ENCODE measurements at places on chromosomes 16 and 17.

DNA sequence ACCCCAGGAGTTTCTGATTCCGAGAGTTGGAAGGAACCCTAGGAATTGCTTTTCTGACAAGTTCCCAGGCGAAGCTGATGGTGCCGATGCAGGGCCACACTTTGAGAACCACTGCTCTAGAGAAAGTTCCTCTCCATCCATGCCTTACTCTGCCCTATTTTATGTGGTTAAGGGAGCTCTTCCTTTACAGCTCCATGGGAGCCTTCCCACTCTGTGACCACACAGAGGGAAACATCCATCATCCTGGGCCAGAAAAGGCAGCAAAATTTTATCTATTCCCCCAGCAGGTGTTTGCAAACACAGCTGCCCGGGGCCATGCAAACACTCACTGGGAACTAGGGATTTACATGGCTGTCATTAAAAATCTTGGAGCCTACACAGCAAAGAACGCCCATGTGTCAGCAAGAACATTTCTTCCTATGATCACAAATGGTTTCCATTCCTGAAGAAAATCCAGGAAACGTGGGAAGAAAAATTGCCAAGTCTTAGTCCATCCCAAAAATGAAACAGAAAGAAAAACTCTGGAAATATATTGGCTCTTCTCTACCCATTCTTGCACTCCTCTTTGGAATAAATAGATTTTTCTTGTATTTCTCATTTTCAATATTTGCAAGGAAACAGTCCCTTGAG, 252.7 kb downstream of the PMP22 start:
- DNase-seq = no peak

GRCh38 chr17:57550668-57551315, 194.3 kb downstream of the CCDC182 start:
- DNase-seq = peak; percentile 91

GRCh38 chr17:18225121-18225641, at the start of gene LLGL1:
Gene LLGL1, plus strand, starts transcription at chr17:18225635. Its CDS starts 48 bp downstream, at chr17:18225683.
- DNase-seq = peak; percentile 68

- no peak for DNase-seq
These were observed 4.5 kb upstream of the ZC3H7A start for GRCh38 chr16:11801481-11802021.

GRCh38 chr16:31452631-31453106, 6.6 kb upstream of the ARMC5 start:
- DNase-seq = no peak

DNA sequence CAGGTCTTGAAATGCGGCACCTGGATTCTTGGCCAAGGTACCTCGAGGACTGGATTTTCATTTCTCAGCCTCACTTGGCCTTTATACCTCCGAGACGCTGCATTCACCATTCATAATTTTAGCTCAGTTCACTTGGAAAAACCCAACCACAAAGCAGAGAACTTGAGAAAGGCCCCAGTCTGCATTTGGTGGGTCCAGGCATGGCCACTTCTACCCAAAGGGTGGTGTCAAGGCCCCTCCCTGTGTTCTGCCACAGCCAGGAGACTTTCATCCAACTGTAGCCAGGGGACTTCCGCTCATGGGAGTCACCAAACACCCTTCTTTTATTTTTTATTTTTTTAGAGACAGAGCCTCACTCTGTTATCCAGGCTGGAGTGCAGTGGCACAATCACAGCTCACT, 14.7 kb upstream of the TVP23A start:
- DNase-seq = no peak

DNA sequence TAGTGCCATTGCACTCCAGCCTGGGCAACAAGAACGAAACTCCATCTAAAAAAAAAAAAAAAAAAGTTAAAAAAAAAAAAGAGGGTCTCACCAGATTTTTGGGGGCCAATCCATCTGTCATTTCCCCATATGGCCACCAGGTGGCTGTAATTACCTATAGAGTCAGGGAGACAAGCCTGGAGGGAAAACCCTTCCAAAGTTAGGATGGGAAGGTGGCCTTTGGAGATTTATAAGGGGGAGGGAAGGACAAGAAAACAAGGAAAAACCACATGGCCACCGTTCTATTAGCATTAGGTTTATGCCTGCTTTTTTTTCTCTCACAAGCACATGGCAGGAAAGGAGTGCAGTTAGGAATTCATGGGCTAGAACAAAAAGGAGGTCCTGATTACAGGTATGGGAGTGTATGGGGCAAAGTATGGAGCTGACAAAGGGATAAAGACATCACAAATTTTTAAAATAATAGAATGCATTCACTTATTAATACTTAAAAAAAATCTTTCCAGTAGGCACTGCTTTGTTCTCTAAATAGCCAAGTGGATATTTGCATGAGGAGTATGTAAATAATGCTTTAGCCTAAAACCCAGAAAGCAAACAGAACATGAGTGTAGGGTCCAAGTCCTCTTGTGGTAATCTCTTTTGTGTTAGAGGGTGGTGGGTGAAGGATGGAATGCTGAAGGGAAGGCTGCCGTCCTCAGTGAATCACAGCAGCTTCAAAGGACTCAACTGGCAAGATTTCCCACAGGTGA, 5.1 kb downstream of the CYB5D1 start:
- peak; percentile 65 for DNase-seq

DNA sequence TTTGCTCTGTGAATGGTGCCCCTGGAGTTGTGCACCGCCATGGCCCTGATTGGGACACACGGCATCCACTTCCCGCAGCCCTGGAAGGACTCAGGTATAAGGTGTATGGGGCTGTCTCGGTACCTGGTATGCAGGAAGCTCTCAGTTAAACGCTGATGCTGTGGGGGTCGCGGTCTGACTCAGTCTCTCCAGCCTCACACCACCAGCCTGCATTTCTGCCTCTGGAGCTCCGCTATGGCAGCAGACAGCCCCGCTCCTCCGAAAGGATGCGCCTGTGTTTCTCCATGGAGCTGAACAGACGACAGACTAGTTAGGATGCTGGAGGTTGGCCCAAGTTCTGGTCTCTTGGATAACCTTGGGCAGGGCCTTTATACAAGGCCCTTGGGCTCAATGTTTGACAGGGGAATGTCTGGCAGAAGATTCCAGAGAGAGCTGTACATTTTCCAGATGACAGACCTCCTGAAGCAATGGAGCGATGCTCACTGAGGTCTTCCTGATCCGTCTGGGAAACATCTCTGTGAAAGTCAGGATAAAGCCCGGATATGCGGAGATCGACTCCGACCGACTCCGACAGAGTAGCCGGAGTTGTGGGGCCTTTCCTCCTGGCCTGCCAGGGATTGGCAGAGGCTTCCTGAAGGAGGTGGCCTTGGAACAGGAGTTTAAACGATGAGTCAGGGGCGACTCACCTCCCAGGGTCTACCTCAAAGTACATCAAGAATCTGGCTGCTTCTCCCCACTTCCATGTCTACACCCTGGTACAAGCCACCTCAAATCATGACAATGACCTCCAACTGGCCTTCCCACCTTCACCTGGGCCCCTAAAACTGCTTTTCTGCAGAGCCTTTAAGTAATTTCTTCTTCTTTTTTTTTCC, 21.9 kb upstream of the BCAR1 start:
- no peak for DNase-seq

- no peak for DNase-seq
These were observed 117.1 kb upstream of the AXIN2 start for GRCh38 chr17:65678546-65678945.

- DNase-seq = no peak
These were observed 55.4 kb downstream of the SDK2 start for GRCh38 chr17:73588891-73589290.

- DNase-seq = no peak
These were observed 74.2 kb upstream of the ZNF469 start for GRCh38 chr16:88308441-88309173.

- no peak for DNase-seq
These were observed 129.2 kb downstream of the FOXL1 start for GRCh38 chr16:86707581-86707980.

DNA sequence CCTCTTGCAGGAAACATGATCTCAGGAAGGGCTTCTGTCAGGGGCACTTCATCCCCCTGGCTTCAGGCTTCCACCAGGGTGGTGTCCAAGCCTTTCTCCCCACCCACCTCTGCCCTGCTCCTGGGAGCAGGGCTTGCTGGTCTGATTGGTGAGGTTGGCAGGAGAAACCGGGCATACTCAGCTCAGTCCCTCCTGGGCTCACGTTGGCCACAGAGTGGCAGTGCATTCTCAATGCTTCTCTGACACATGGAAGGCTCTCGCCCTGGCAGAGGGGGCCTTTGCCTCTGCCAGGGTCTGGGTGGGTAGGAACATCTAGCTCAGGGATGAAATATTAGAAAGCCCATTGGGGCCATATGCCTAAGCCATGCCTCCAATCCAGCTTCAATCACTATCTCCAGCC, 142.8 kb downstream of the AXIN2 start:
- no peak for DNase-seq

- peak; percentile 11 for DNase-seq
These were observed 175.3 kb downstream of the UTP18 start for GRCh38 chr17:51435641-51436091.

DNA sequence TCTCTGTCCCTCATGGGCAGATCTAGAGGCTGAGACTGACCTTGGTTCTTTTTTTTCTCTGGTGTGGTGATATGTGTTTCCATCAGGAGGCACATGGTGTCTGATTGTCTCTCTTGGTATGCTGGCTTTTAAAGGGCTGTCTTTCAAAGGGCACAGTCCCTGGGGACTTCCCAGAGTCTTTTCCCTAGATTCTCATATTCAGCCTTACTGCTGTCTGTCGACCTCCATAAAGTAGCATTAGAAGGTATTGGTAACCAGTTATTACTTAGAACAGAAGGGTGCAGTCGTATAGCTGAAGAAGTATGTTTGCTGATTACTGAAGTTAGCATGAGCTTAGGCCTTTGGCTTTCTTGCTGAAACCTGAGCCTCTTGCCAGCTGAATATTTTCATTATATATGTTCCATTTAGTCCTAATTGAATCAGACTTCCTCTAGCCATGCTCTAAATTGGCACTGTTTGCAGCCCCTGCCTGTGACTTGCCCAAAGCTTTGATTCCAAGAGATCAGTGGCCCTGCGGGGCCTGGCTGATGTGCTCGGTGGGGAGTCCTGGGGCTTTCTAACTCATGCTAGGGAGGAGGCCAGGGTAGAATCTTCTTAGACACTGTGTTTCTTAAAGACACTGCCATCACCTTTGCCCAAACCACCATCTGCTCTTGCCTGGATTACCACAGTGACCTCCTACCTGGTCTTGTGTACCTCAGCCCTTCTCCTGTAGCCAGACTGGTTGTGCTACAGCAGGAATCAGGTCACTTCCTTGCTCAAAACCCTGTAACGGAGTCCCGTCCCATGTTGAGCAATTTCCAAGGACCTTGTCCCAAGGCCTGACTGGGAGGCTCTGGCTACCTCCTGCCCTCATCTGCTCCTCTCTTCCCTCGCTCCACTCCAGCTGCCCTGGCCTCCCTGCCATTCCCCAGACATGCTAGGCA, 71.5 kb downstream of the WWP2 start:
- DNase-seq = no peak

DNA sequence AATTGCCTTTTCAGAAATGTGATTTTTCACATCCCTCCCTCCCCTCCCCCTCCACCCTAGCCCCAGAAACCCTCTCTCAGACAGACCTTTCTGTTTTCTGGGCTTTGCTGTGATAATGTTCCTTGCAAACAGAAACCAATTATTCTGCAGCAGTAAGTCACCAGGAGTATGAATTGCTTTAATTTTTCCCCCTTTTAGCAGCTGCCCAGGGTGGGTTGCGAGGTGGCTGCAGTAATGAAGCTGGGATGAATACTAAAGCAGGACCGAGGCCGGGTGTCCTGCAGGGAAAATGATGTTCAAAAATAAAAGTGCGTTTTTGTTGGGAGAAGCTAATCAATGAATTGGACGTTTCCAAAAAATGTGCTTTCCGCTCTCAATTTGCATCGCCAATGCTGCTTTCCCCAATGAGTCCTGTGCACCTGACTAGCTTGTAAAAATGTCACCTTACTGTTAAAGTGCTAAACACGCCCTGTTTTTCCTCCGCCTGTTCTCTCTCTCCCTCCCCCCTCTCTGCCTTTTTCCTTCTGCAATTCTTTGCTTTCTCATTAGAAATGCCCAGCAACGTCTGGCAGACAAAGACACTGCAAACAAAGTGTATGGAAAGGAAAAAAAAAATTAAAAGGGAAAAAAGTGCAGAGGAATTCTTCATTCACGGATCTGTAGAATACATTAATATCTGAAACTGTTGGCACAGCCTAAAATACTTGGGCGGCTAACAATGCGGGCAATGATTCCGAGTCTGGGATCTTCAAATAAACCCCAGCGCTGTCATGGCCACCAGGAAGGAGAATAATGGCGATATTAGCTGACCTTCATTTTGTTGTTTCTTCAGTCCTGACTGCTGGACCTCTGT, 244.1 kb downstream of the STX8 start:
- no peak for DNase-seq

GRCh38 chr17:74389084-74389753, 21.9 kb downstream of the GPR142 start:
- DNase-seq = no peak

- no peak for DNase-seq
These were observed 62.7 kb downstream of the RBFOX3 start for GRCh38 chr17:79548116-79548515.

- no peak for DNase-seq
These were observed 68.6 kb downstream of the TMEM100 start for GRCh38 chr17:55654022-55654421.

- no peak for DNase-seq
These were observed 22.0 kb upstream of the CIBAR2 start for GRCh38 chr16:85134076-85134788.

DNA sequence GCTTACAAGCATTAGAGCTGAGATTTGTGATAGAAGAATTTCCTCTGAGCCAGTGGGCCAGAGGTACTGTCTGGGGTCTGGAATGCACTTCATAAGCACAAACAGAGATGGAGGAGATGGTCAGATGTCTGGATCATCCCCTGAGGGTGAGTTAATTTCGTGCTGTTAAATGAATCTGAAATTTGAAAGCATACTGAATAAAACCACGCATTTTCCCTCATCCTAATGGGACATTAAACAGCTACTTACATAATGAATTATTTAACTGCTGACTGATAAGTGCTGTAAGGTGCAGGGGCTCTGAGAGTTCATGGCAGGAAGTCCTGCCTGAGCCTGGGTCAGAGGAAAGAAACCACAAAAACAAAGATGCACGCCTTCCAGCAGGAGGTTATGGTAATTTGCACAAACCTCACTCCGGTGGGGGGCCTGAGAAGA, 136.3 kb upstream of the XYLT1 start:
- no peak for DNase-seq

- DNase-seq = no peak
These were observed 16.6 kb downstream of the NUDT7 start for GRCh38 chr16:77738706-77739558.

DNA sequence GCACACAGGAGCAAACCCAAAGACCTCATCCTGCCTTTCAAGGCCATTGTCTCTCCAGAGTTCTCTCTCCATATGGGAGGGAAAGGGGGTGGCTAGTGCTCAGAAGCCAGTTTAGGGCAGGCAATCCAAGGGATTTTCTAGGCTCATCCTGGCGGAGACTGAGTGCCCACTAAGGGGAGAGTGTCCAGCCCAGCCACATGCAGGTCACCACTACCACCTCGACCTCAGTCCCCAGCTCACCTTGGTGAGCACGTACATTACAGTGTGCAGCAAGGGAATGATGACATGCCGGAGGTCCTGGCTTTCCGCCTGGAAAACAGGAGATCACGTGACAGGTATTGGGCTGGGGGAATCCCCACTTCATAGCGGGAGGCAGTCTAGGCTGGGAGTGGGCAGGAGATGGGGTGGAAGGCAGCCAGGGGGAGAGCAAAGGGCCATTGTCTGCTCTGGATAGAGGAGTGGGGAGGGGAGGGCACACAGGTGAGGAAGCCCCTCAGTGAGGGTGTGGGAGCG, 29.9 kb downstream of the PIK3R6 start:
- DNase-seq = no peak

Data from NCI-H526 treated with DMSO at 0.1 percent for 48 hours (cell line).